ENCODE measurements at places on chromosomes 7 and 10. TPM values are rescaled to one million over a fixed set of nuclear protein-coding genes. Genes with fewer than 3 reads are reported as not detected.

DNA sequence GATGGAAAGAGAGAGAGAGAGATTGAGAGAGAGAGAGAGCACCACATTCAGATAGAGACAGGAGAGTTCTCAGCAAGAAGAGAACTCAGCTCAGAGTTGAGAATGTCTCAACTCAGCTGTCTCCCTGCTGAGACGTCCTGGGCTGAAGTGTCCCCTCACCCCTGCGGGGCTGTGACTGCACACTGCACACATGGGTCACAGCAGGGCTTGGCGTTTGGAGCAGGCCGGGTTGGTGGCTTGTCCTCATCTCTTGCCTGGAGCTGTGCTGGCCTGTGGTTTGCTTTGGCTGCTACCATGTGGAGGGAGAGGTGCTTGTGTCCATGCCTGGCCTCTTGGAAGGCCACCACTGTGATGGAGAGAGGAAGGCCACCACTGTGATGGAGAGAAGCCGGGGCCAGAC lies 167.9 kb downstream of the RNF216 start:
- no peak for DNase-seq
- H3K4me1 ChIP-seq, result no peaks in the 10 kb centered on the region
- H3K27ac ChIP-seq, result no peak overlapping the region
- no peaks in the 10 kb centered on the region for H3K36me3 ChIP-seq

KIAA1217 gene
- total RNA-seq, result 19.4 TPM

ZNF92 gene
- 22.7 TPM for total RNA-seq

- no peaks in the 10 kb centered on the region for H3K4me1 ChIP-seq
- no peak overlapping the region for H3K27ac ChIP-seq
- no peaks in the 10 kb centered on the region for H3K36me3 ChIP-seq
- no peak overlapping the region for H3K4me3 ChIP-seq
- no peaks in the 10 kb centered on the region for H3K27me3 ChIP-seq
These were observed 219.7 kb upstream of the STK17A start for GRCh38 chr7:43363035-43363791.

DNA sequence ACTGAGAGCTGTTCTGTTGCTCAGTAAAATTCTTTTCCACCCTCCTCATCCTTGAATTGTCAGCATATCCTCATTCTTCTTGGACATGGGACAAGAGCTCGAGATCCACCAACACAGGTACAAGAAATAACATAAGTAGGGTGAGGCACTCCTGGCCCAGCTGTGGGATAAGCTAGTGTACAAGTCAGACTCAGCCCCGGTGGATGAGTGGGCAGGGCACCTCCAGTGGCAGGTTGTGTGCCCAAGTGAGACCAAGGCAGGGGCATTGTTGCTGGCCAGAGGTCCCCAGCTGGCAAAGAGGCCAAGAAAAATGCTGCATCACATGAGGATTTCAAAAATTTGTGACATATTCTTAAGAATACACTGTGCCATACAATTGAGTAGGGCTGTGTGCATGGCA lies 402.0 kb upstream of the ZWINT start:
- H3K27ac ChIP-seq, result no peak overlapping the region
- no peaks in the 10 kb centered on the region for H3K36me3 ChIP-seq
- no peak for DNase-seq
- H3K4me1 ChIP-seq, result no peaks in the 10 kb centered on the region

GRCh38 chr10:24502801-24503460 lies 220.8 kb downstream of the ARHGAP21 start:
- no peak for DNase-seq
- no peak overlapping the region for H3K27ac ChIP-seq
- H3K27me3 ChIP-seq, result no peaks in the 10 kb centered on the region
- no peaks in the 10 kb centered on the region for H3K36me3 ChIP-seq
- no peaks in the 10 kb centered on the region for H3K4me1 ChIP-seq
- H3K4me3 ChIP-seq, result no peak overlapping the region

CBX3 gene
- total RNA-seq, result 178 TPM

DNA sequence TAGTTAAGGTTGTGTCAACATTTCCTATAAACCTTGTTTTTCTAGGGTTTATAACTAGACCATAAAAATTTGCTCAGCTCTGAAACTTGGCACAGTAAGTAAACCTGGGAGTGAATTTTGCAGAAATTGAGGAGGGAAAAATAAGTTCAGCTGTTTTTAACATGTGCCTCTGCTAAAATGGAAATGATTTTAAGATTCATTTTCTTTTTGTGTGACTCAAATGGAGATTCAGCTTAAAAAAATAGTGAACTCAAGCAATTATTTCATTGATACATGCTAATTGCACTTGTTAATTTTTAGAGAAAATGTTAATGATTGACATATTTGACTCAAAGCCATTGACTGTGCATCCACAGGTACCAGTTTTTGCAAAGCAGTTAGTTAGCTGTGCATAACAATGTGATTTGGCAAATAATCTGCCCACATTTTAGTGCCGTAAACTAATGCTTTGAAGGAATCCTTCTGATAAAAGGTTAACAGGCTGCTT lies 68.5 kb upstream of the ZNF438 start:
- H3K36me3 ChIP-seq, result no peaks in the 10 kb centered on the region
- H3K27me3 ChIP-seq, result no peaks in the 10 kb centered on the region
- no peak overlapping the region for H3K4me3 ChIP-seq
- H3K4me1 ChIP-seq, result no peaks in the 10 kb centered on the region
- no peak for DNase-seq

CYP26C1 gene
- total RNA-seq, result 0.41 TPM

NIPSNAP2 gene
- 80.6 TPM for total RNA-seq

CALHM3 gene
- total RNA-seq, result not detected

- no peak overlapping the region for H3K27ac ChIP-seq
- no peaks in the 10 kb centered on the region for H3K36me3 ChIP-seq
- H3K4me3 ChIP-seq, result no peak overlapping the region
- no peaks in the 10 kb centered on the region for H3K27me3 ChIP-seq
- H3K4me1 ChIP-seq, result no peaks in the 10 kb centered on the region
These were observed 33.4 kb downstream of the CCM2 start for GRCh38 chr7:45033261-45033930.

DNA sequence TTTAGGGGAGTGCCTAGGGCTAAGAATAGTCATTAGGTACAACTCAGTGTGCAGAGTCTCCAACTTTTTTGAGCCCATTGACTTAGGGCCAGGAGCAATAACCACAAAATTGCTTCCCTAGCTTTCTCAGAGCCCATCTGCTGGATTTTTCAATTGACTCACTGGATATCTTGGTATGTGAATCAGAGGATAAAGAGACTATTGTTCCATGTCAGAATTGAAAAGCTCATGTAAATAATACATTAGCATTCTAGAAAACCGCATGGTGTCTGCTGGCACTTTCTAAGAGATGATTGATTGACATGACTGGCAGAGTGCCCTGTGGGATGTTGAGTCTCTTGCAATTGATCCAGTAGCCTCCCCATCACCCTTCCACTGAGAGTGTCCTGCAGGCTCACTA lies 246.2 kb downstream of the CCDC7 start:
- H3K4me1 ChIP-seq, result no peaks in the 10 kb centered on the region
- H3K27ac ChIP-seq, result no peak overlapping the region

RADIL gene
- 10.1 TPM for total RNA-seq

DNA sequence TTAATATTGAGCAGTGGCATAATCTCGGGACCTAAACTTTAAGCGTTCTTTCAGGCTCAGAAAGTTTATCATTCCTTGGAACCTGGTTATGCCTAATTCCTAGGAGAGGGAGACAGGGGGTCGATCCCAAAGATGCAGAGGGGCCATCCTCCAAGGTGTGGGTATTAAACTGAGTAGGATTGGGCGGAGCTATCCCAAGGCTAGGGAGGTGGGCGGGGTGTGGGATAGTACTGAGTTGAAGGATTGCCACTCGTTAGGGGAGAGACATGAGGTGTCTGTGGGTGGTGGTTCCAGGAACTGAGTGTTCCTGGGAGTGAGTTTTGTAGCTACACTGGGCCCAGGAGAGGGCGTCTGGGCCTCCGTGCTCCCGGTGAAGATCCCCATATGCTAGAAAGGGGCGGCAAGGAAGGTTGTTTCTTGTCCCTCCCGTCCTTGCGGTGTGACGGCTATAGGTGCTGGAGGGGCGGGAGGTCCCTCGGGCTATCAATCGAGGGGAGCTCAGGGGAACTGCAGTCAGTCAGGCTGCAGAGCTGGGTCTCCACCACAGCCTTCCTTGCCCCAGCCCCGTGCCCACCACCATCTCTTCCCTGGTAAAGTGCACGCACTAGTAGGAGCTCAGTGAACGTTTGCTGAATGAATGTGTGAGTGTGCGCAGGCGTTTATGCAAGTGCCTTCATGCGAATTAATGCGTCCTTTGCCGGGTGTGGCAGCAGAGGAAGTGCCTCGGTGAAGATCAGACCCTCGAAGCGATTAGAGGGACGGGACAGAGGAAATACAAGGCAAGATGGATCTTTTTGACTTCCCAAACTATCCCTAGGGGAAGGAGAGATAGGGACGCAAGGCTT lies 3.0 kb upstream of the HMX2 start:
- peaks cover 9% of the 10 kb centered on the region for H3K4me1 ChIP-seq
- H3K36me3 ChIP-seq, result no peaks in the 10 kb centered on the region
- H3K27ac ChIP-seq, result no peak overlapping the region
- peaks cover 35% of the 10 kb centered on the region for H3K27me3 ChIP-seq

GRCh38 chr10:31121757-31122577 lies 90.3 kb upstream of the ZNF438 start:
- no peak for DNase-seq
- H3K27ac ChIP-seq, result no peak overlapping the region
- no peaks in the 10 kb centered on the region for H3K27me3 ChIP-seq

TYW1B gene
- total RNA-seq, result 14.2 TPM

DNA sequence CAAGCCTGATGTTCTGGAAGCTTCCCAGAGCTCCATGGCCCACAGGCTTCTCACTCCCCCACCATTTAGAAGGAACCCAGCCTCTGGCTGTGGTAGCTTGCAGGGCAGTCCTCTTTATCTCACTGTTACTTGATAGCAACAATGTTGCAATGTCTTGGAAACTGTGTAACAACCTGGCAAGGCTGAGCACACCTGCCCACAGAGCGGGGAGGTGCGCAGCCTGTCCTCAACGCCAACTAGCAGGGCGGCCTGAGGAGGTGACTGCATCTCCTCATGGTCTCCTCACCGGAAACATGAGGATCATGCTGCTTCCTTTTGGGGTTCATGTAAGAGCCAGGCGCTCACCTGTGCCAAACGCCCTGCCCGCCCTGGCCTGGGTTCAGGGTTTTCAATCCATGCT lies 43.7 kb upstream of the INSIG1 start:
- no peaks in the 10 kb centered on the region for H3K27me3 ChIP-seq
- no peaks in the 10 kb centered on the region for H3K4me1 ChIP-seq
- no peak overlapping the region for H3K27ac ChIP-seq
- DNase-seq, result no peak
- H3K4me3 ChIP-seq, result no peak overlapping the region
- H3K36me3 ChIP-seq, result no peaks in the 10 kb centered on the region

PTPRE gene
- total RNA-seq, result 18.9 TPM

Measured in uterus (tissue), 4 donors.